ENCODE measurements at places on chromosomes 13 and 19. TPM values are rescaled to one million over a fixed set of nuclear protein-coding genes. Genes with fewer than 3 reads are reported as not detected.

Gene FGF22
- 0.99 TPM for polyA plus RNA-seq

DNA sequence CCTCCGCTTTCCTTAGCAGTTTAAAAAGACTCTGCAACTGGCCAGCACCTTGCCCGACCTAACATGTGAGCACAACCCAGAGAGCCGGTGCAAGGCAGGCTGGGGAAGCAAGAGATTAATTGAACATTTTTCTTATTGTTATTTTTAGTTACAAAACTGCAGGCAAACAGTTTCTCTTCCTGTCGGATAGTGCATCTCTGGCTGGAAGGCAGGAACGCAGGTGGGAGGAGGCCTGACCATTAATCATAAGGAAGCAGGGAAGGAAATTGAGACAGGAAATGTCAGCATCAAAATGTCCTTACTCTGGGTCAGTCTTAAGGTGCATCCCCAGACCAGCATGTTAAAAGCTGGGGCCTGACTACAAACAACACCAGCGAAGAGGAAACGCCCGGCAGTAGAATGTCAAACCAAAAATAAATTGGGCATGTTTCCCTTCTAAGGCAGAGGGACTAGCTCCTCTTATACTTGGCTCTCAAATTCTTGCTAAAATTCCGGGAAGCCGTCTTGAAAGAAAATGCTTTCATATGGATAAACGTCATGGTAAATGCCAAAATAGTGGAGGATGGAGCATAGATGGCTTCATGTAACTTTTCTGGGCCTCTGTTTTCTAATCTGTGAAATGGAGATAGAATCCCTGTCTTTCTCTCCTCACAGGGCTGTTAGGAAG lies 226.8 kb downstream of the RAP2A start:
- no peak for DNase-seq
- H3K27me3 ChIP-seq = no peaks in the 10 kb centered on the region
- H3K4me1 ChIP-seq = 0 out of 2 replicates have a peak, but pooled peaks cover 1% of the 10 kb centered on the region
- H3K36me3 ChIP-seq = no peaks in the 10 kb centered on the region
- H3K4me3 ChIP-seq = no peak overlapping the region
- H3K27ac ChIP-seq = no peak overlapping the region

Gene ANKRD10
- 153 TPM for polyA plus RNA-seq

Gene AXL
- polyA plus RNA-seq = 62.4 TPM

Gene CYP4F8
- polyA plus RNA-seq = not detected

GRCh38 chr13:98385606-98386005 lies 191.3 kb downstream of the STK24 start:
- peaks cover 14% of the 10 kb centered on the region for H3K36me3 ChIP-seq
- H3K27ac ChIP-seq = no peak overlapping the region
- no peak overlapping the region for H3K4me3 ChIP-seq
- no peaks in the 10 kb centered on the region for H3K27me3 ChIP-seq
- no peaks in the 10 kb centered on the region for H3K4me1 ChIP-seq
- DNase-seq = no peak

Gene KISS1R
- 5.1 TPM for polyA plus RNA-seq

- DNase-seq = no peak
- no peak overlapping the region for H3K27ac ChIP-seq
- H3K36me3 ChIP-seq = no peaks in the 10 kb centered on the region
- H3K4me1 ChIP-seq = no peaks in the 10 kb centered on the region
Measured at GRCh38 chr13:58302349-58302748, 670.8 kb downstream of the PCDH17 start.

- DNase-seq = no peak
- no peak overlapping the region for H3K27ac ChIP-seq
- no peak overlapping the region for H3K4me3 ChIP-seq
- no peaks in the 10 kb centered on the region for H3K4me1 ChIP-seq
Measured at GRCh38 chr19:32471811-32472210, 66.2 kb downstream of the DPY19L3 start.

DNA sequence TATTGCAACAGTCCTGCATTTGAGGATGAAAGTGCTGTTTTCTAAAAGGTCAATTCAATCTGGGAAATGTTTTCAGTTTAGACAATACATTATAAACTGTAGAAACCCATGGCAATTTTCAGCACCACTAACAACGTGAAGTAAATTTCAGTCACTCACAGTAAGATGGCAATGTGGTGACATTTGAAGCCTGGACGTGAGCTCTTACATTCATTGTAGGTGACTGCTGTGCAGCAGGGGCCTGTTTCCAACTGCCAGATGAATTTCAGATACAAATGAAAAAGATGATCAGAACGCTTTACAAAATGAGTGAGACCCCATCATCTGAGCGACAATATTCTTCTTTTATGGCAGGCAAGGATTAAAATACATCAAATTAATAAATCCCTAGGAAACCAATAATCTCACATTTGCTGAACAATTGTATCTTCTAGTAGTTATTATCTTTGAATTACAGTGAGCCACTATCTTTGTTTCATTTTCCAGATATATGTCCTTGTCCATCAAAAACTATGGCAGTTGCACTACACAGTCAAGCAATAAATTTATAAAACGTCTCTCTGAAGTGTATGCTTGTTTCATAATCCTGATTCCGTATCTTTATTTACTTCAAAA lies 1816.8 kb downstream of the OLFM4 start:
- H3K27ac ChIP-seq = no peak overlapping the region
- H3K4me3 ChIP-seq = no peak overlapping the region
- H3K4me1 ChIP-seq = no peaks in the 10 kb centered on the region

DNA sequence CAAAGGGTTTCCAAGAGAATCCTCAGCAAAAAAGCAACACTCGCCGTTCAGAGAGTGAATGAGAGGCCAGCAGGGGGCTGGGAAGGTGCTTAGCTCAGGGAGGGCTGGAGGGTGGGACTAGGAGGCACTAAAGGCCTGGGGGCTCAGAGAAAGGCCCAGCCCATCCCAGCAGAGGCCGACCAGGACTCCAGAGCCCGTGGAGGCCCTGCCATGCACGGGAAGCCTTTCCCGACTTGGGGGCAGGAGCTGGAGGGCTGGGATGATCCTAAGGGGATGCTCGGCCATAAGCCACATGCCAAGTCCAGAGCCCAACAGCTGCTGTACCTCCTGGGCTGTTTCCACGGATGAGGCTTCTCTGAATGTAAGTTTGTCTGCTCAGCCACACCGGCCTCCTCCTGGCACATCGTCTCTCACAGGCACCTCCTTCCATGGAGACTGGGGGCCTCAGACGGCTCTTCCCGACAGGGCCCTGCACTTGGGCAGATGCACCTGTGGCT lies 19.5 kb downstream of the RASA3 start:
- no peaks in the 10 kb centered on the region for H3K27me3 ChIP-seq
- H3K36me3 ChIP-seq = no peaks in the 10 kb centered on the region
- H3K27ac ChIP-seq = no peak overlapping the region

GRCh38 chr19:43809762-43810696 lies 7.8 kb upstream of the LYPD5 start:
- no peak for DNase-seq
- no peak overlapping the region for H3K4me3 ChIP-seq
- H3K27me3 ChIP-seq = no peaks in the 10 kb centered on the region
- no peak overlapping the region for H3K27ac ChIP-seq
- no peaks in the 10 kb centered on the region for H3K36me3 ChIP-seq

DNA sequence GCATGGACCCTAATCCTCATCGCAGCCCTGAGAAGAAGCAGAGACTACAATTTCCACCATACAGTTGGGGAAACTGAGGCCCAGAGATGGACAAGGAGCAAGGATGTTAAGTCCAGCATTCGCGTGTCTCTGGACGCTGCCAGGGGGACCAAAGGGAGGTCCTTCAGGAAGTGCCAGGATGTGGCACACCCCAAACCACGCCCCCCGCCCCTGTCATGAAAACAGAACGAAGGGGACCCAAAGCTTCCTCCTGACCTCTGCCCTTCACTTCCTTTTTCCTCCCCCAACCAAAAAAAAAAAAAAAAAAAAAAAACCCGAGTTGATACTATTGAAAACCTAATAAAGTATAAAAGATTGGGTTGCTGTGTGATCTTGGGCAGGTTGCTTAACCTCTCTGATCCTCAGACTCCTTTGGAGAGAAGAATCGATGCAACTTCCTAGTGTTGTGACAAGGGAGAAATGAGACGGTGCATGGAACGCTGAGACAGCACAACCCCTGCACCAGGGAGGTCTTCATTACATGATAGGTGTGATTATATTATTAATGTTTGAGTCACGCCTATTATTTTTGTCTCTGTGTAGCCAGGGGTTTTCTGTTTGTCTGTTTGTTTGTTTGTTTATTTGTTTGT lies 2.7 kb upstream of the ZBTB7A start:
- H3K27me3 ChIP-seq = peaks cover 22% of the 10 kb centered on the region
- DNase-seq = no peak
- H3K4me1 ChIP-seq = no peaks in the 10 kb centered on the region

DNA sequence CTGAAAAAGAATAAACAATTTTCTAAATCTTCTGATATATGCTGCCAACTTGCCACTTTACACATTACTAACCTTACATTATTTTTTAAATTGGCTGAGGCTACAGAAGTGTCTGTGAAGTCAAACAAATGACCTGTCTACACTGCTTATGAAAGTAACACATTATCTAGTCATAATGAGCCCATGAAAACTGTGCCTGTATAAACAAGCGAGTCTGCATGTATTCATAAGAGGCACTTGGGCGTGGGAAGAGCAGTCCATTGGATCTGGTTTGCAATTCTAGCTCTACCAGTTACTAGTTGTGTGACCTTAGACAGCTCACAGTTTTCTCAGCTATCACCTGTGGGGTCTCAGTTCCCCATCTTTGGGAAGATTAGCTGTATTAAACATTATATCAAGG lies 3.1 kb downstream of the VPS36 start:
- H3K27ac ChIP-seq = no peak overlapping the region
- no peaks in the 10 kb centered on the region for H3K4me1 ChIP-seq
- H3K27me3 ChIP-seq = no peaks in the 10 kb centered on the region
- H3K4me3 ChIP-seq = no peak overlapping the region
- no peak for DNase-seq

Gene IRS2
- 2.6 TPM for polyA plus RNA-seq

DNA sequence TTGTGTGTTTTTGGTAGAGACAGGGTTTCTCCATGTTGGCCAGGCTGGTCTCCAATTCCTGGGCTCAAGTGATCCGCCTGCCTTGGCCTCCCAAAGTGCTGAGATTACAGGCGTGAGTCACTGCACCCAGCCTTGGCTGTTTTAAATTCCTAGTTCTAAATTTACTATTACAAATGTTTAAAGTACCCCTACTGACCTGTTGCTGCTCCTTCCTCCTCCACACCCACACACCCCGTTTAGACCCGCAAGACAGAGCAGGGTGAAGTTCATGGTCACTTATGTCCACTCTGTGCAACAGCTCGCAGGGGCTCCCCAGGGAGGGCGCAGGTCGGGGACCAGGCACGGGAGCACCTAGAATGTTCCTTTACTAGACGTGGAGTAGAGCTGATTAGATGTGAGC lies 28.7 kb downstream of the TMEM161A start:
- peaks cover 13% of the 10 kb centered on the region for H3K4me1 ChIP-seq
- no peak for DNase-seq
- H3K27ac ChIP-seq = no peak overlapping the region
- H3K36me3 ChIP-seq = no peaks in the 10 kb centered on the region
- no peaks in the 10 kb centered on the region for H3K27me3 ChIP-seq

Measured in H1 (cell line).